ENCODE measurements at places on chromosomes 4 and X.

DNA sequence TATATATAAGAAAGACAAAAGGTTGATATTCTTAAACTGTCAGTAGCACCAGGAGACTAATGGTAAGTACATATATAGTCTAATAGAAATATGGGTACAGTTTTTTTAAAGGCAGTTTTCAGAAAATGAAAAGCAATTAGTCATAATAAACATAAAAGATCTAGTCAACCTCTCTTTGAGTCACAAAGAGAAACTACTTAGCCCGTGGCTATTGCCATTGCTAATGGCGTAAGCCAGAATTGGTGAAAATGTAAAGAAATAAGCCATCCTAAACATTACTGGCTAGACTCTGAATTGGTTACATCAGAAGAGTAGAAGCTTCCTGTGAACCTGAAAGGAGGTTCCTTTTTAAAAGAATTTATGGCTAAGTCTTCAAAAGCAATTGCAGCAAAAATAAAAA lies 668.7 kb upstream of the CPEB2 start:
- DNase-seq: no peak

DNA sequence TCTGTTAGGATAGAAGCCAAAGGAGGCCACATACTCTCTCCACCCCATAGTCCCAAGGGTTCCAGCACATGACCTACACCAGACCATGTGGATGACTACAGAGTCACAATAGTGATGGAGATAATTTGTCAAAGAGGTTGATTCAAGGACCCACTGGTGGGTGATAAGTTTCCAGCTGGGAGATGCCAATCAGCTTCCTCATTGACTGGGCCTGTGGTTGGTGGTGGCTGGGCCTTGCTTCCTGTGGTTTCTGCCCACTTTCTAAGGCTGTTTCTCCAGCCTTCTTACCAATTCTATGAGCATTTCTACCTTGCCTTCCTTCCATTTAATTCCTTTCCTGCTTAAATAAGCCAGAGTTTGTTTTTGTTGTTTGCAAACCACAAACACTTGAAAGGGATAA lies 95.5 kb upstream of the CPEB2 start:
- no peak for DNase-seq

DNA sequence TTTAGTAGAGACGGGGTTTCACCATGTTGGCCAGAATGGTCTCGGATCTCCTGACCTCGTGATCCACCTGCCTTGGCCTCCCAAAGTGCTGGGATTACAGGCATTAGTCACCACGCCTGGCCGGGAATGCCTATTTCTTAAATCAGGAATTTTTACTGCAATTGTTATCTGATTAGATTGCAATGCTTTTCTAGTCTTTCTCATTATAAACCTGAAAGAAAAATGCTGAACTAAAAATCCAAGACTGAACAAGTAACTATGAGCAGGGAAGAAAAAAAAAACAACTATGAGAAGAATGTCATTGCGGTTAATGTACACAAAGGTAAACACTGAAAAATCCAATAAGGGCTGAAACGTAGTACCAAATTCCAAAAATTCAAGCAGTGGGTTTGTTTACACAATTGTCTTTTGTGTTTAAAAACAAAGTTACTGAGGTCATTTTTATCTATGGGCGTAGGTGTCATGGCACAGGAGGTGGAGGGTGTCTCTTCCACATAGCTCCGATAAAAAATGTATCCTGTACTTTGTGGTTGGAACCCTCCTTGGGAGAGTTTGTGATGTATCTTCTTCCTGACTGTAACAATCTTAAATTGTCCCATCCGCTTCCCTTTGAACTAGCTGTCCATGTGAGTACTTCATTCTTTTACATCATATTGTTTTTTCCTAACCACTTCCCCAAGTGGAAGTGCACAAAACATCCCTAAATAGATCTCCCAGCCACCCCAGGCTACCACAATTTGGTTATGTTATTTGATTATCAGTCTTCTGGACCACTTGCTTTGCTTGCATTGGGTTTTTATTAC lies 11.1 kb upstream of the TMEM156 start:
- DNase-seq: no peak

DNA sequence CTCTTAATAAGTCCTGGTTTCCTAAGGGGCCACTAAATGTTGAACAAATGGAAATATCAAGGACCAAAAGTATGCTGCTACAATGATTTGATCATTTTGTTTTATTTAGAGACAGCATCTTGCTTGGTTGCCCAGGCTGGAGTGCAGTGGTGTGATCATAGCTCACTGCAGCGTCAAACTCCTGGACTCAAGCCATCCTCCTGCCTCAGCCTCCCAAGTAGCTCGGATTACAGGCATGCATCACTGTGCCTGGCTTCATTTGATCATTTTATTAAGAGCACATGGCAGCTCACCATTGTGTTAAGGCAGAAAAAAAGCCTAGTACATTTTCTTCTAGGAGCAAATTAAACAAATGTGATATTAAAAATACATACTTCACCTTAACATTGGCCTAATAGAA lies 52.7 kb downstream of the DCLK2 start:
- DNase-seq: no peak

DNA sequence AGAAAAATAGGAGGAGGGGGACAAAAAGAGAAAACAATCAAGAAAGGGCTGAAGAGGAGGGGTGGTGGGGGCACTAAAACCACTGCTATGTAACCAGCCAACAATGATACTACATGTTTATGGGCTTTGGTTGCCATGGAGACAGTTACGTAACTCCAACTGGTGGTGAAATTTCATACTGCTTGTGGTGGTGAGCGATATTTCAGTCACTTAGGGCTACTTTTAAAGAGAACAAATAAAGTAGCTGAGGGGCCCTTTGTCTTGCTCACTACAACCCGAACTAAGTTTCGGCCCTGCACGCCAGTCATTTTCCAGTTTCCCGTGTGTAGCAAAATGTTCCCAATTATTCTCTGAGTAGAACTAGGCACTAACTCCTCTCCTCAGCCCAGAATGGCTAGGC lies 275.2 kb upstream of the EDA2R start:
- DNase-seq: no peak

DNA sequence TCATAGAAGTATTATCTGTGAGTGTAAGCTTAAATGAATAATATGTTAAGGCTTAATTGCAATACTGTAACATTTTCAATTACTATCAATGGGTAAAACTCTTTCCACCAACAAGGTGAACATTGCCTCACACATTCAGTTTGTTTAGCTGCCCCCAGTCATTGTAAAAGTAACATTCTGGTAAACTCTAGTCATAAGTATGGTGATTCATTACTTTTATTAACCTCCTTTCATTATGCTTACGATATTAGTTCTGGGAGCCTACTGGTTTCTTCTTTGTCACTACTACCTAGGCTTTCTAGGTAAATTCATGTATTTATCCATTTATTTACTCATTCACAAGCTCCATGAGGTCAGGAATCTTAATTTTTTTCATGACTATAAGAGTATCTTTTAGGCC lies 412.8 kb upstream of the SLIT2 start:
- no peak for DNase-seq

GRCh38 chr4:16663732-16664131 lies 234.7 kb downstream of the LDB2 start:
- no peak for DNase-seq

DNA sequence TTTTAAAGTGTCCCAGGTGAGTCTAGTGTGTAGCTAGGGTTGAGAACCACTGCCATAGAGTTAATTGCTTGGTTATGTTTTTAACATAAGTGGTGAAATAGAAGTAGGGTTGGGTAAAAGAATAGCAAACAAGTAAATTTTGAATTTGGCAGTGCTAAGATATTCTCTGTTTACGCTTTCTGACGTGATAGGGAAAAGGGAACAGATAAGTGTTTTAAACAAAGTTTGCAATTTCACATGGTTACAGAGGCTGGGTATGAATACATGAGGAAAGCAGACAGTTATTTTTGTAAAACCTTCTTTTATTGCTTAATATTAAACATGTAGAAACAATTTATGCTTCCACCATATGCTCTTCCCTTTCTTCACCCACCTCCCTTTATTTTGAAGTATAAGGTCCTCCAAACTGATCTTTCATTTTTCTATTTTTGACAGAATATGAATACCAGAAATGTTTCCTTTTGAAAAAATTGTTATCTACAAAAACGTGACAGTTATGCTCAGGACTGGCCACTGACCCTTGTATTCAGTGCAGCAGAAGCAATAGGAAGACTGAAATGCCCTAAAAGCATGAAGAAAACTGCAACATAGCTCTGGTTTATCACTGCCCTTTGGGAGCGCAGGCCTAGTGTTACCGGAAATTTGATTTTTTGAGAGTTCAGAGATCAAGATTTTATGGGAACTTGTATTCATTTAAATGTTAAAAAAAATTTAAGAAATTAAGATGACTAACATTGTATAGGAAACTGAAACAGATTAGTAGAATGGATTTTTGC lies 214.4 kb upstream of the ARSJ start:
- no peak for DNase-seq

DNA sequence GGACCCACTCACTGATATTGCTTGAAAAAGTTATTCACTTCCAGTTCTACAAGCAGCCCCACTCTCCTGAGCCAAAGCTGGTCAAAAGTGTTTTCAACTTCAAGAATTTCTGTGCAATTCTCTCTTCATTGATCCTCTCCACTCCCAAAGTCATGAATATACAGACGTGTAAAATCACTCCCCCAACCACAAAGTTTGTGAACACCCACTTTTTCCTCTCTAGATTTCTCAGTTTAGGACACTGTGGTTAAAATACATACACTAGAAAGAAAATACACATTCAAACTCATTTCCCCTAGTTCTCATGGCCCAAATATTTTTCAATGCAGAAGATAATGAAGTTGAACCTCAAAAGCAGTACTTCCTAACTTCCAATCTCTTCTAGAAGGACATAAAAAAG lies 116.3 kb downstream of the MSN start:
- DNase-seq: no peak

DNA sequence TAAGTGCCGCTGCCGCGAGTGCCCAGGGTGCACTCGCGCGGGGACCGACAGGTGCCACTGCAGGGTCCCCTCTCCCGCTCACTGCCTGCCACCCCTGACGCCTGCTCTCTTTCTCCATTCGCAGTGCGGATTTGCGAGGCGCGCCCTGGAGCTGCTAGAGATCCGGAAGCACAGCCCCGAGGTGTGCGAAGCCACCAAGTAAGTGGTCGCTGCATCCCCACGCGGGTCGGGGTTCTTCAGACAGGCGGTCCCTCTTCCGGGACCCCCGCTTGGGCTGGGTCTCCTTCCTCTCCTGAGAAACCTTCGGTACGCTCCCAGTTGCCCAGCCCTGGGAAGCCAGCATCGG lies 547 bp downstream of the GUCY1A1 start:
- DNase-seq: no peak

GRCh38 chr4:41327770-41328169 lies 71.0 kb downstream of the UCHL1 start:
- no peak for DNase-seq

DNA sequence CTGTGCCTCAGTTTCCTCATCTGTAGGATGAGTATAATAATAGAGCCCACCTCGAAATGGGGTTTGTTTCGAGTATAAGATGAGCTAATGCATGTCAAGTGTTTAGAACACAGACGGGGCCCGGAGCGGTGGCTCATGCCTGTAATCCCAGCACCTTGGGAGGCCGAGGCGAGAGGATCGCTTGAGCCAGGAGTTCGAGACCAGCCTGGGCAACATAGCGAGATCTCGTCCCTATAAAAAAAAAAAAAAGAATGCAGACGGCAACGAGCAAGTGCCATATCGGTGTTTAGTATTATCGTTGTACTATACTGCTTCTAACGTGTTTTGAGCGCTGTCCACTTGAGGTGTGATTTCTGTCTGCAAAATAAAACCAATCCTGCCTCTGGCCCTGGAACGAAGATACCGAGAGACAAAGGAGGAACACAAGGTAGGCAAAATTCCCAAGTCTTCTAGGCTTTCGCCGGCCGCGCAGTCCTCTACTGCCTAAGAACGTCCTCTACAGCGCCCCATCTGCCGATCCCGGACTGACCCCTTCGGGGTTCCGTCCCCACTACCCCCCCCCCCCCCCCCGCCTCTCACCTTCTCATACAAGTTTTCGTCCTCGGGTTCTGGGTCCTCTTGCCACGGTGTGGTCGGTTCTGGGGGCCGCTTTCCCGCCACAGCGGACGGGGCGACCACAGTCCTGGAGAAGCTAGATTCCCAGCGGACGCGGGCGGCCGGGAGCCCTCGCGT lies 442 bp downstream of the NDUFB11 start:
- peak; percentile 6 for DNase-seq

DNA sequence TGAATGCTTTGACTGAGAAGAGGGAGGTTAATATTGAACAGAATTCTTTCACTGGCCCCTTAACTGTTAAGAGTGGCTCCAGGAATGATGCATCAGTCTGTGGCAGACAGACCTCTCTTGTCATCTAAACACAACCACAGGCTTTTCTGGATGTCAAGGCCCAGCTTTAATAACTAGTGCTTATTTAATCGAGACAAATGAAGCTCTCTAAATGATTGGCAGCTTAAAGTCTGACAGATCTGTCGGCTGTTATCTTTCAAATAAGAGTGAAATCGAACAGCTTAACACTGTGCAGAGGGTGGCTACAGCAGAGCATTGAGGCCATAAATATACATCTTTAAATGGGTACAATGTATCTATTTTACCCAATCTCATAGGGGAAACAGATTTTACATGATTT lies 500.8 kb upstream of the PABPC4L start:
- no peak for DNase-seq

DNA sequence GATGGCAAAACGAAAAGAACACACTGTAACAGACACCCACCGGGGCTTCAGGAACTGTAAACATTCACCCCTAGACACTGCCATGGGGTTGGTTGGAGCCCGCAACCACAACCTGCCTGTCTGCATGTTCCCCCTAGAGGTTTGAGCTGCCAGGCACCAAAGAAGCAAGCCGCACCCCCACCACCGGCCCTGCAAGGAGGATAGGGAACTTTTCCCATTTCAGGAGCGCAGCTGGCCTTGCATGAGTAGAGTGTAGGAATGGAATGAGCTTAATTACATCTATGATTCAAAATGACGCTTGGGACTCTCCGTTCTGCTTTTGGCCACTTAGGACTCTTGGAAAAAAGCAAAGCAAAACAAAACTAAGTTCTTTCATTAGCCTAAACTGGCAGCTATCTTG lies 243.6 kb upstream of the CTSO start:
- DNase-seq: no peak

DNA sequence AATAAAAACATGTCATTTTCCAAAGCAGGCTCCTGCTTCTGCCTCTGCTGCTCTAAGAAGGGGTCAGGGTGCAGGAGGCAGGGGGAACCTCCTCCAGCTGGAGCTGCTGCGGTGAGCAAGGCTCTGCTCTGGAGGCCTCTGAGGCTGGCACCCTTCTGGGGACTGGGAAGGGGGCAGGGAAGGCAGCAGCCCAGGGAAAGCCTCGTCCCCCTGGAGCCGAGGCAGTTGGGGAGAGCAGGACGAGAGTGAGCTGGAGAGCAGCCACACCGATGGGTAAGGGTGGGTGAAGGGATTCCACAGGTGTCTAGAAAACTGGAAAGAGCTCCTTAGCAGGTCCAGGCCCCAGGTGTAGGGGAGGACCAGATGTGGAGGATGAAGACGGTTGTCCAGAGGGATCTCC lies 2.0 kb upstream of the CTAG2 start:
- DNase-seq: no peak

Data from stimulated activated CD4-positive, alpha-beta T cell treated with anti-CD3 and anti-CD28 coated beads, TNF-alpha, amount 100 ng/mL, for 1 hour (primary cell).